ENCODE measurements at places on chromosomes 12 and 14.

GRCh38 chr12:38931461-38931860, 26.1 kb upstream of the CPNE8 start:
- no peak for DNase-seq

DNA sequence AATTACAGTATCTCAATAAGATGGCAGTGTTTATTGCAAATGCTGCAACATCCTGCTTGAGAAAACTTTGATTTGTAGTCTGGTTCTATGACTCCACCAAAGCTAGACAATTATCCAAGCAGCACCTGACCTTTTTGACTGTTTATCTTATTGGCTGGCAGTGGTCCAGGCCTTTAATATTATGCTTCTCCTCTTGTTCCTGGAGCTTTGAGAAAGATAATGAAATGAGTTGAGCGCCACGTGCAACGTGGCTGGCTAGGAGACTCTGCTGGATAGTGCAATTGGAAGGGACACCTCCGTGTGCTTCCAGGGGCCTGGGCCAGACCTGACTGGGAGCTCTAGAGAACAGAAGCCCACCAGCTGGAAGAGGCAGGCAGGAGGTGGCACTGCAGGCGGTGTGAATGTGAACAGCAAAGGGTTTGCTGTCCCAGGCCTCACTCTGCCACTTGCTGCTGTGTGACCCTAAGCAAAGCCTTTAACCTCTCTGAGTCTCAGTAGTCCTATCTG, 349.3 kb downstream of the CACNA1C start:
- DNase-seq: no peak

DNA sequence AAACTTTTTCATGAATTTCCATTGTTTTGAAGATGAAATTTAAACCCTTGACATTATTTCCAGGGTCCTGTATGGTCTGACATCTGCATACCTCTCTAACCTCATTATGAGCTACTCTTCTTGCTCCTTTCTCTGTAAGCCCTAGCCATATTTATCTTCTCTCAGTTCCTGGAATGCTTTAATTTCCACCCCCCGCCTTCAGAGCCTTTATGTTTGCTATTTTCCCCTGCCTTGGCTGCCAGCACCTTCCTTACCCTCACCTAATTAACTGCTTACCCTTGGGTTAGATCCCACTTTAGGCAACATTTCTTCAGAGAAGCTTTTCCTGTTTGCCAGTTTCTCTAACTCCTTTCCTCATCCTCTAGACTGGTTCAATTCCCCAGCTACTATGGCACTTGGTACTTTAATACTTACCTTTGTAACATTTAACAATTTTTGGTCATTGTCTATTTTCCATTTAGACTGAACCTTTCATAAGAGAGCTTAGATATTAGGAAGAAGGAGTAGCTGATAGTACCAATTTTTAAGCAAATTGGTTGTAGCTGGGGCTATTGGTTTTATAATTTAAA, 6.0 kb downstream of the STYX start:
- no peak for DNase-seq

GRCh38 chr14:92660571-92660970, 87.9 kb downstream of the LGMN start:
- no peak for DNase-seq

DNA sequence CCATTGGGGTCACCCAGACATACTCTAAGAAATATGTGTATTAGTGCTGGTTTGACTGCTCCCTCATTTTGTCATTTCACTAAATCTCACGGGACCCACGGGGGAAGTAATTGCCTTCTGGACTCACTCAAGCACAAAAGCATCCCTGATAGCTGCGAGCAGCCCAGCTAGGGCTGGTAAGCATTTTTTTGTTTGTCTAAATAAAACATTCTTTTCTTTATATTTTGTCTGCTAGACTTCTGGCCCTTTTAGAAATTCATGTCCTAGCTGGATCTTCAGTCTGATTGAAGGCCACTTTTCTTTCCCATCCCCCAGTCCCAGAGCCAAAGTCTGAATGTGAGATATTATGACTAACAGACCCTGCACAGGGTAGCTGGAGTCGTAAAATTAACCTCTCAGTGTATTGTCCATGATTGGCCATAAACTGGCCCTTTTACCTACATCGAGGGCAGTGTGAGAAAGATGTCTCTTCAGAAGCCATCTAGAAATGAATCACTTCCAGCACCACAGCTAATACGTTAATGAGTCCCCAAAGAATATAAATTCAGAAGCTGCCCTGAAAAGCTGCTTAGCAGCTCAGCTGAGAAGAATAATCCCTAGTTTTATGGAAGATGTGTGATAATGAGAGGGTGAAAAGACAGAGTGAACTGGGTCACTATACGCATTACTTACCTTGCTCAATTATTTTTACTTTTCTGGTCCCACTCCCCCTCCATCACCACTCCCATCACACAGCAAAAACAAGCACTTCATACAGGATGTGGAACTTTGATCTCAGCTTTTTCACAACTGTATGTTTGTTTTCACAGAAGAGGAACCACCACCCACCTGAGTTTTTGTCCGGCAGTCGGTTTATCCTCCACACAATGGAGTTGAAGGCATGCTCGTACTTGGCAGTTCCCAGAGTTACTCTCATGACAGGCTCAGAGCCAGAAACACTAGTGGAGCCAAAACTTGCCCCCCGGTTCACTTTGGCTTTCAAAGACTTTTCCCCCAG, 55.6 kb upstream of the GTF2A1 start:
- DNase-seq: no peak

Measured in left kidney (tissue), 8 donors.